Activated naive CD4-positive, alpha-beta T cell treated with anti-CD3 and anti-CD28 coated beads, Interleukin-2, amount 50 U/mL, for 72 hours (primary cell): ENCODE measurements at places on chromosomes 4 and X. TPM values are rescaled to one million over a fixed set of nuclear protein-coding genes. Genes with fewer than 3 reads are reported as not detected.

- DNase-seq, result no peak
These were observed 135.4 kb upstream of the NKX1-1 start for GRCh38 chr4:1541449-1542225.

GRCh38 chrX:31547416-31547815 lies 475.6 kb upstream of the FTHL17 start:
- no peak for DNase-seq

GRCh38 chrX:75156531-75156945 lies 455 bp upstream of the ABCB7 start:
- no peak for DNase-seq

- no peak for DNase-seq
These were observed 35.0 kb downstream of the SHROOM3 start for GRCh38 chr4:76470064-76470463.

- DNase-seq, result no peak
These were observed 221.4 kb downstream of the TACR3 start for GRCh38 chr4:103498161-103499070.

GRCh38 chrX:81890521-81890920 lies 688.6 kb downstream of the SH3BGRL start:
- DNase-seq, result no peak

DNA sequence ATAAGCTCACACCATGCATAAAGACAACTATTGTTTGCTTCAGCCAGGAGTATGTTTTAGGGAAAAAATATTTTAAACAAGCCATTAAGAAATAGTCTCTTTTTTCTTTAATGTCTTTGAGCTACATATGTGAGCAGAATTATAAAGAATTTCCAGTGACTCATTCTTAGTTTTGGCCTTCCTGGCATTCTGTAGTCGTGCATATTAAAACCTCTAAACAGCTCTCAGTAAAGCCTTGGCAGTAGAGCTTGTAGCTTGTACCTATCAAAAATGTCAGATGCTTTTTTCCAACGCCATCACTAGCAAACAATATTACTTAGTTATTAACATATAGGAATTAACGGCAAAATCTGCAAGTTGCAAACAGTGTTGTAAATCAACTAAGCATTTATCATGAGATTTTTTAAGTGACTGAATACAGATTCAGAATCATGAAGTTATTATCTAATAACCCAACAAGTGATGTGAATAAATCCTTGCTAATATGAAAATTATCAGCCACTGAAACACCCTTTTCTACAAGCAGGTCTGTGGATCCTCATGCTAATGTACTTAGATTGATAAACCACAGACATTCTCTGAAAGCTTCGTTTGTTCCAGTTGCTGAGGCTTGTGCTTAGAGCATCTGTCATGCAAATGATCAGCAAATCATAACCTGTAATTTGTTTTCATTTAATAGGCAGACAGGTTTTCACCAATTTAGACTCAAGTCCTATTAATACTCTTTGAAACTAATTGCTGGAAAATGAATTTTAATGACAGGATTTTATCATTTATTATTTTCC lies 412.0 kb upstream of the ATOH1 start:
- no peak for DNase-seq

- DNase-seq, result no peak
These were observed 1.0 kb upstream of the USP27X start for GRCh38 chrX:49878128-49878833.

DNA sequence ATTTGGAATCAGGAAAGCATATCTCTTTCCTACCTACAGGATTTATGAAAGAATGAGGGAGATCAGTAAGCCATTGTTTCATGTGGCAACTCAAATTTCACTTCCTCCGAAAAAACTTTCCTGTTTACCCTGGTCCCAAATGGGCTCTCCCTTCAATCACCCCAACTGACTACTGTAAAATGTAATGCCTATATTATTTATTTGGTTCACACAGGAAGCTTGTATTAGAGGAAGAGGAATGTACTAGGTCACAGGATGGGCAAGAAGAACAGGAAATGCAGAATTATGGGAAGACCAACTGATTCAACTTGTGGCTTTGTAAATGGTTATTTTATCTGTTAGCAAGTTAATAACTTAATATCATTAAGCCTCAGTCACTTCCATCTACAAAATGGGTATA lies 23.1 kb downstream of the COL4A6 start:
- no peak for DNase-seq

- no peak for DNase-seq
These were observed 1.4 kb downstream of the RAI2 start for GRCh38 chrX:17859609-17860178.

DNA sequence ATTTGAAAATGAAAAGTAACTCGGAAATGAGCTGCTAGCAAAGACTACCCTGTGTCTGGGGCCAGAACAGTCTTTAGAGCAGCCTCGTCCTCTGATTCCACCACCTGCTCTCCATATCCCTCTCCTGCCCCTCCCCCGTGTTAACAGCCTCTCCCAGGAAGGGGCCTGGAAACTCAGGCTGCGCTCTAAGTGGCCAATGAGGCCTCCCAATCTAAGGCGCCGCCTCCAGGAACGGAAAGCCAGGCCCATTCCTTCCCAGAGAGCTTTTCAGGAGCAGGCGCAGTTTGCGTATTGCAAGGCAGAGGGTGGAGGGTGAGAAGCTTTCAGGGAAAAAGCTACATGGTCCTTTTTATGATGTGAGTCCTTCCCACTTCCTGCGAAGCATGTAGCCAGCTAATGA lies 31.2 kb downstream of the RS1 start:
- no peak for DNase-seq

GRCh38 chr4:175951794-175952193 lies 113.8 kb upstream of the WDR17 start:
- no peak for DNase-seq

DNA sequence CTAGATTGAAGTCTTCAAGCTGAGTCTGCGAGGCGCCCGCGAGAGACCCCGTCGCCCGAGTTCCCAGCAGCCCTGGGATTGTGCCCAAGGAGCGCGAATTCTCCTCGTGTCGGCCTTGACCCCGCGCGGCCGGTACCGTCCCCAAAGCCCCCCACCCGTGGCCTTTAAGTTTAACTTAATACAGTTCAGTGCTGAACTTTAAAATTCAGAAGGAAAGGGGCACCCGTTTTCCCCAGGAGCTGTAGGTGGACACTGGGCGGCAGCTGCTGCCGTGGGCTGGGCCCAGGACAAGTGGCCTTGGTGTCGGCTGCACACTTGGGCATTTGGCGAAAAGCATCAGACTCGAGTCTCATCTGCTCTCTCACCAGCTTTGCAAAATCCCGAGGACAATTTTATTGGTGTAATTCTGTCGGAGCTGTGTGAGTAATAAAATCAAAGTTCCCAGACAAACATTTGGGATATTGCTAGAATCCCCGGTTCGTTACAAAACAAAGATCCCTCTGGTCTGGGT lies 634 bp downstream of the CWH43 start:
- DNase-seq, result no peak

GRCh38 chrX:66053414-66053813 lies 13.5 kb upstream of the VSIG4 start:
- DNase-seq, result no peak

DNA sequence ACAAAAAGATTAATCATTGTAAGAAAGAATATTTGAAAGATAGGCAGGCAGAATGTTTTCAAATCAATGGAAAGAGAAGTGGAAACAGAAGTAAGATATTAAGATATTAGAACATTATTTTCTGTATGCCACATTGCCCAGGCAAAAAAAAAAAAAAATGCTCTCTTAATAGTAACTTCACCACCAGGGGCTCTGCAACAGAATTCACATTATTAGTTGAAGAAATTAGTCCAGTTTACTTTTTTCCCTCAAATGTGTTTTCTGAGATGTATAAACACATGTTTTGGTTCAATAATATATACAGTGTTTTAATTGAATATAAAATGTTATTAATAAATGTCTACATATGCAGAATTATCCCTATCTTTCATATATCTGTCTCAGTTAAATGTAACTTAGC lies 78.0 kb upstream of the ADAD1 start:
- DNase-seq, result no peak

DNA sequence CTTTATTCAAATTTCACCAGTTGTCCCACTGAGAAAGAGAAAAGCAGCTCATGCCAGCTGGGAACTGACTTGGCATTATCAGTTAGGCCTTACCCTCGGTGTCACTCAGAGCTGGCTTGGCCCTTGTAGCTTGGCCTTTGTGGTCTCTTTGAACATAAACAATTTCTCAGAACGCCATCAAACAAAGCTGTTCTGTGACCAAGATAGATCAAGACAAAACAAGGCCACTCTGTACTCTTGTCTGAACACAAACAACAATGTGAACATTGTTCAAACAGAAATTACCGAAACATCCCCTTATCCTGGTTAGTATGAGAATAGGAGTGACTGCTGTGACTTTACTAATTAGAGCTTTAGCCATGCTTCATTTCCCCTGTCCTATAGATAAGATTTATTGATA lies 57.2 kb downstream of the DIPK2B start:
- no peak for DNase-seq

- DNase-seq, result no peak
These were observed 199.0 kb downstream of the GPC3 start for GRCh38 chrX:133786382-133786781.

GRCh38 chrX:74377282-74377681 lies 44.0 kb upstream of the SLC16A2 start:
- no peak for DNase-seq

DNA sequence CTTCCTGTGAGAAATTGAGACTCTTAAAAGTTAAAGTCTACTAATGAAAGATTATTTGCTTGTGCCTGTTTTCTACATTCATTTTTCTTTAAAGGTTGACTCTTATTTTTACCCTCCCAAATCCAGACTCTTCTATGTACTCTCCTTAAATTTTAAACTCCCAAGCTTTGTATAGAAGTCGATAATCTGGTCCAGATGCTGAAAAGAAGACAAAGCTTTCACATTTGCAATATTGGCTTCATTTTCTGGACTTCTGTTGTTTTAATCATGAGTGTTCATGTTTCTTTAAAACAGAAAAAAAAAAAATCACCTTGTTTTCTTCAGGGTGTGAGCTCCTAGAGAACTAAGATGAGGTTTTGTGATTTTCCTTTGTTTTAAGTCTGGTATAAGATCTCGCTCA lies 53.2 kb upstream of the TBC1D14 start:
- no peak for DNase-seq

DNA sequence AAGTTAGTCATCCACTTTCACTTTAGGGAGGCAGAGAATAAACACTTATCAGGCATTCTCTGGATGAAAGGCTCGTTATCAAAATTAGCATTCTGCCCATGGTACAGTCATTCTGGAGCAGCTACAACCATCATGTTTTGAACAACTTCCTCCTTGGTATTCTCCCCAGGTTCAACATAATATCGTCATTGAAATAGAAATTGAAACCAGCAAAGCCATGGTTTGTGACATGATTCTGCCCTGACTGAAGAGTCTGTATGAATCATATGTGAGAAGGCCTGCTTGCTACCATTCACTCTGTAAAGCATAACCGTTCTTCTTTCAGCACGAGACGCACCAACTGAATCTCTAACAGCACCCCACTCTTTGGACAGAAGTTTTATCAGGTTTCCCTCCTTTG lies 127.5 kb upstream of the RADX start:
- peak; percentile 6 for DNase-seq

DNA sequence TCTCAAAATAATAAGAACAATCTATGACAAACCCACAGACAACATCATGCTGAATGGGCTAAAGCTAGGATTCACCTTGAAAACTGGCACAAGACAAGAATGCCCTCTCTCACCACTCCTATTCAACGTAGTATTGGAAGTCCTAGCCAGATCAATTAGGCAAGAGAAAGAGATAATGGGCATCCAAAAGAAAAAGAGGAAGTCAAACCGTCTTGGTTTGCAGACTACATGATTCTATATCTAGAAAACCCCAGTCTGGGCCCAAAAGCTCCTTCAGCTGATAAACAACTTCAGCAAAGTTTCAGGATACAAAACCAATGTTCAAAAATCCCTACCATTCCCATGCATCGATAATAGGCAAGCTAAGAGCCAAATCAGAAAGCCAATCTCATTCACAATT lies 59.0 kb downstream of the CHM start:
- DNase-seq, result no peak

GRCh38 chrX:13360146-13360545 lies 40.3 kb upstream of the ATXN3L start:
- DNase-seq, result no peak

DNA sequence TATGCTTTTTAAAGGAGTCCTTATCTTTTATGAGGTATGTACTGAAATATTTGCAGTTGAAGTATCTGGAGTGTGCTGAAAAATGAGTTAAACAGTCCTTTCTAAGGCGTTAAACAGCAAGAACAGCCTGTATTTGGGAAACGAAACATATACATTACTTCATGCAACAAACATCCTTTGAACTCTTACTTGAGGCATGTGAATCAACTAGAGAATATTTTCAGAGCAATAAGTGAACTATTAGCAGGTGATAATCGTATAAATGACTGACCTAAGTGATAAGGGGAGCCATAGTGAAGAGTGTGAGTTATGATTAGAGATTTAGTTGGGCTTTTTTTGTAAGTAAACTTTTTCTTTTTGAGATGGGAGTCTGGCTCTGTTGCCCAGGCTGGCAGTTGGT lies 45.9 kb upstream of the RHOH start:
- DNase-seq, result no peak

GRCh38 chrX:56812515-56813105 lies 83.6 kb downstream of the NBDY start:
- DNase-seq, result no peak

DNA sequence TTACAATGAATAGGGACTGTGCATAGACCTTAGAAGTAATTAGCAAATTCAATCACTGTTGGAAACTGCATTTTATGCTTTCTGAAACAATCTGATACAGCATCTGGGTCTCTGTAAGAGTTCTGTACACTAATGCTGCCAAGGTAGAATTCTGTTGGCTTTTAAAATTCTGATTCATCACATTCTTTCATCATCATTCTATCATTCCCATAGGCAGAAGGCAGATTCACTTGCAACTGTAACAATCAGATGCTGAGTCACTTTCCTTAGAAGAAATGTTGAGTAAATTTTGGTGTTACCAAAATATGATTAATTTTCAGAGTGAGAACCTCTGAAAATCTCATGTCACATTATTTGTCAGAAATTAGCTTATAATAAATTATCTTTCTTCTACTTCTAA lies 267.2 kb downstream of the MAPK10 start:
- no peak for DNase-seq

- DNase-seq, result no peak
These were observed 417.3 kb downstream of the SPRY1 start for GRCh38 chr4:123813901-123814300.

The TRAM1L1 gene
- not detected for total RNA-seq

The PABPC1L2A gene
- total RNA-seq, result not detected

The MAGED4 gene
- total RNA-seq, result 0.41 TPM

The ASB12 gene
- not detected for total RNA-seq
